ENCODE measurements at places on chromosomes 7 and 10.

- no peak for DNase-seq
These were observed 9.1 kb downstream of the USP6NL start for GRCh38 chr10:11602358-11602757.

DNA sequence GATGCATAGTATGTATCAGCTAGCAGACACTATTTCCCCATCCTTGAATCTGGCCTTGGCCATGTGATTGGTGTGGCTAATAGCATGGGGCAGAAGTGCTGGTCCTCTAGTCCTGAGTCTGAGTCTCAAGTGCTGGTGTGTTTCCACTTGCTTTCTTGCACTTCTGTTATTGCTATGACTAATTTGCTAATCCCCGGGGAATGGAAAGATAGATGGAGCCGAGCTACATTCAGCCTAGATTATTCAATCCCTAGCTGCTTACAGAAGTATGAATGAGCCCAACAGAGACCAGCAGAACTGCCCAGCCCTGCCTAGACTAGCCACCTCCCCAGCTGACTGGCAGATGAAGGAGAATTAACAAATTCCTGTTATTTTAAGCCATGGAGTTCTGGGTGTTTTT, 53.2 kb upstream of the SYPL1 start:
- DNase-seq: no peak

DNA sequence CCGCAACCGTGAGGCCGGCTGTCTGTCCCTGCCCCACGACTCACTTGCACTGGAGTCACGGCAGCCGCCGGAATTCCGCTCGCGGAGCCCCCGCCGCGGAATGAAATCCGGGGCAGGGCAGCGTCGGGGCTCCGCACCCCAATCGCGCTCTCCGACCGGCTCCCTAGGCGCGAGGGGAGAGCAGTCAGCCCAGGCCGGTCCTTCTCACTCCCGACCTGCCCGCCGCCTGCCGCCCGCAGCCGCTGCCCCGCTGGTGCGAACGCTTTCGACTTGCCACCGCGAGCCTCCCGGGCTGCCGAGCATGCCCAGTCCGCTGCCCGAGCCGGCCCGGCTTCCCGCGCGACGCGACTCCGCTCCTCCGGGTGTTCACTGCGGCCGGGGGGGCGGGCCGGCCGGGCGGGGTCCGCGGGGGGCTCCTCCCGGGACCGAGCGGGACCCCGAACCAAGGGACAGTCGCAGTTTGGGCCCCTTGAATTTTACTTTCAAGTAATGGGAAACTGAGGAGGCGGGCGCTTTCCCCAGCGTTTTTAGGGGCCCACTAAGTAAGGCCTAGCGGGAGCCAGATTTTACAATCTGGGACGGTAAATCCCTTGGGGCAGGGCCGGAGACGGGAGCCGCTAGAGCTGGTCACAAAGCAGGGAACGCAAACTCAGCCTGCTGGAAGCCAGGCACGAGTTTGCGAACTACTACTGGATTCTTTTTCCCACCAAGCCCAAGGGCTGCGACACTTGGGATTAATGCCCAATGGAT, at the start of gene SGMS1:
SGMS1 (minus strand) TSS at position 294 of the 750 bp plus-strand sequence. CDS start 279,842 bp downstream, outside the sequence.
- peak; percentile 81 for DNase-seq

DNA sequence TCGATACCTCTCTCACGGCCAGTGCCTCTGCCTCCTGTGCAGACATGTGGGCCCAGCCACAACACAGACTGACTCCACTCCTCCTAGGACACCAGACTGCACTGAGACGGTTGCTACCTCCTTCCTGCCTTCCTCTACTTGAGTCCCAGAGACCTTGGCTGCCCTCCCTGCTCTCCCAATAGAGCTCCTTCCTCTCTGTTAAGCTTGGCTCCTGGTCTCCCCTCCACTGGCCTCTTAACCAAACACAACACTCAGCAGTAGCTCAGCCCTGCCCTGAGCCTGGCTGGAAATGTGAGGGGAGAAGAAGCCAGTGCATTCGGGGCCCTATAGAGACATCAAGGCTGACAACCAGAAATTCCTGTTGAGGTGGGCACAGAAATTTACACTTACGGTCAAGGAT, 102.0 kb downstream of the HTR5A start:
- no peak for DNase-seq

DNA sequence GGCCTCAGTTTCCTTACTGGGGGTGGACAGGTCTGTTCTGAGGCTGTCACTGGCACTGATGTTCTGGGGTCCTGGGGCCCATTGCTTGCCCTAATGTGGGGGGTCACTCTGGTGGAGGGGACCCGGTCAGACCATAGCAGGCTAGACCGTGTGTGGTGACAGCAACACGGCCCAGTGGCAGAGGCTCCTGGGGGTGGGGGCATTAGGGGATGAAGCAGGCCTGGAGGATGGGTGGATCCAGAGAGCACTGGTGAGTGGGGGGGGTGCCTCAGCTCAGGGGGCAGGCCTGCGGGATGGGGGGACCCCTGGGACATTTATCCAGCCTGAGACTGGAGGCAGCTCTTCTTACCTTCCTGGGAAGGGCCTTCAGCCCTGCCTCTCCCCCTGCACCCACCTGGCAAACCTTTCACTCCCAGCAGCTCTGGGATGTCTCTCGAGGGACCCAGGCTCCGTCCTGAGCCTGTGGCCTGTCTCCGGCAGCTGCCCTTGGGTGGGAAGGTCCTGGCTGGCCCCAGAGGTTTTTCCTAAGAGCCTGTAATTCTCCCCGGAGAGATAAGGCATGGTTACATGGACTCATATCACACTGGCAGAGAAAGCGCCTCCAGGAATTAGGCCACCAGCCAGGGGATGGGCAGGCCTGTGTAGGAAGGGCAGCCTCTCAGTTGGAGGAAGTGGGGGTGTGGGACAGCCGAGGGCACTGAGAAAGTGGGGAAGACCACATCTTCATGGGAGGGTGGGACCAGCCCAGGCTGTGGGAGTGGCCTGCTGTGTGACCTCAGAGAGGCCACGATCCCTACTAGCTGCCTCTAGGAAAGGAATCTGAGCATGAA, 147.7 kb downstream of the UBE2H start:
- DNase-seq: no peak

DNA sequence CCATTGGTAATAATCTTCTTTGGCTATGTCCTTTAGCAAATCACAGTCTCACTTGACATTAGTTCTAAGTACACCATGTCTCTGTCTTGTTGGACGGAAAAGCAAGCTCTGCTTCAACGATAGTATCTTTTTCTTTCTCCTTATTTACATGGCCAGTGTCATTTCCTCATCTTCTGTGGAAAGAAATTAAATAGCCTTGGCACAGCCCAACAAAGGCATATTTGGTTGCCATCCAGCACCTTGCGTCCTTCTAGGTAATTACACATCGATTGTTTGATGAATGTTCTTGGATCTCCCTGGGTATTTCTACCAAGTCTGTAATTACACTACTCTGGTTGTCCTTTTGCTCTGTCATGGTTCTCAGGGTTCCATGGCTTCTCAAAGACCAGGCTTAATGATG, 183.1 kb downstream of the CHN2 start:
- DNase-seq: no peak
